Endothelial cell of coronary artery (primary cell): ENCODE measurements at places on chromosomes 5 and 9. TPM values are rescaled to one million over a fixed set of nuclear protein-coding genes. Genes with fewer than 3 reads are reported as not detected.

The PPP3R2 gene
- not detected in 2 replicates for total RNA-seq

The FUT7 gene
- not detected in 2 replicates for total RNA-seq

The CNTNAP3 gene
- 34.0 and 60.5 TPM in 2 replicates for total RNA-seq

The DRD1 gene
- total RNA-seq = not detected in 2 replicates

The PCDHGA3 gene
- 0.54 and 1.9 TPM in 2 replicates for total RNA-seq

The OLFM1 gene
- total RNA-seq = 0.18 and 0.56 TPM in 2 replicates

The GRIA1 gene
- under 0.01 TPM in 1 of 2 replicates, not detected in the other for total RNA-seq

The TCF7 gene
- total RNA-seq = under 0.01 and 0.09 TPM in 2 replicates

The COL15A1 gene
- total RNA-seq = under 0.01 TPM in 1 of 2 replicates, not detected in the other

The RGS7BP gene
- 2.5 and 3.1 TPM in 2 replicates for total RNA-seq

The UGT3A2 gene
- not detected in 2 replicates for total RNA-seq

The BOD1 gene
- total RNA-seq = 65.3 and 72.9 TPM in 2 replicates

The NMUR2 gene
- total RNA-seq = not detected in 2 replicates
